Gastroesophageal sphincter (tissue), 4 donors: ENCODE measurements at places on chromosomes 4 and X. TPM values are rescaled to one million over a fixed set of nuclear protein-coding genes. Genes with fewer than 3 reads are reported as not detected.

Gene USP17L27
- total RNA-seq = not detected

Gene PABPC1L2B
- not detected for total RNA-seq

Gene GSX2
- total RNA-seq = not detected

Gene NKX3-2
- total RNA-seq = 1.6 TPM

Gene SSX2
- not detected for total RNA-seq

Gene SFRP2
- total RNA-seq = 22.3 TPM

Gene GPAT3
- total RNA-seq = 3.2 TPM

Gene NSUN7
- 2.1 TPM for total RNA-seq

Gene MAGEB10
- not detected for total RNA-seq

Gene KLHL13
- 19.6 TPM for total RNA-seq

Gene EXOC1L
- total RNA-seq = not detected

Gene DCAF4L1
- total RNA-seq = 0.13 TPM

Gene RAB9B
- 13.2 TPM for total RNA-seq

DNA sequence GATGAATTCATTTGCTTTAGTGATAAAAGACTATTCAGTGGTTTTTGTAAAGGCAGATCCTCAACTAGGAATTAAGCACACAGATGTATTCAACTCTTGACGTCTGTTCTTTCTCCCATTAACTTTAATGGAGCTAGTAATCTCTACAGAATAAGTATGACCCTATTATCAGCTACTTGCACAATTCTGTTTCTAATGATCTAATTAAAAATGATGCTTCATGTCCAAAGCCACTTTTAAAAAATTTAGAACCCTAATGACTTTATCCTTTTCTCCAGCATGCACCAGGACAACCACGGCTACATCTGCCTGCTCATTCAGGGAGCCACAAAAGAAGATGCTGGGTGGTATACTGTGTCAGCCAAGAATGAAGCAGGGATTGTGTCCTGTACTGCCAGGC lies 85.4 kb downstream of the CBR4 start:
- no peak for ATAC-seq

DNA sequence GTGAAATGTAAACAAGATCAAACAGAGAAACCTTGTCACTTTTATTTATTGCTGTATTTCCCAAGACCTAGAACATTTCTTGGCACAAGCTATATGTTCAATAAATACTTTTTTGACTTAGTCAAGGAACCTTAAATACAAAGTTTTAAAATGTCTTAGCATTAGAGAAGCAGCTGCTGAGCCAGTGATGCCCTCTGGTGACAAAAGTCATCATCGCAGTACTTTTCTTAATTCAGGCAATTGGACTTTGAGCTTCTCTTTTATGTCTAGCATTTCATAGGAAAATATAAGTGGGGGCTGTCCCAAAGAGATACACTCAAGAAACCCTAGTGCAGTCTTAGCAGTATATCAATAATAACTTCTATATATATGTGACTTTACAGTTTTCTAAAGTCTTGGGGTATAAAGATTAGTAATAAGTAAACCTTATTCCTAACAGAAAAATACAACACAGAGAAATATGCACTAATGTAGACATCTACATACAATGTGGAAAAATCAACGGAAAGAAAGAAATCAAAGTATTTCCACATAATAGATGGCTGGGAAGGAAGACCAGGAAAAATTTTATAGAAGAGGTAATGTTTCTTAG lies 118.4 kb downstream of the DTHD1 start:
- ATAC-seq = no peak

- ATAC-seq = no peak
Measured at GRCh38 chrX:29490606-29491005, 724.8 kb upstream of the MAGEB2 start.

- no peak for ATAC-seq
Measured at GRCh38 chr4:173001571-173001970, 167.0 kb upstream of the GALNT7 start.

- ATAC-seq = no peak
Measured at GRCh38 chr4:5469861-5470260, 238.5 kb downstream of the EVC2 start.

DNA sequence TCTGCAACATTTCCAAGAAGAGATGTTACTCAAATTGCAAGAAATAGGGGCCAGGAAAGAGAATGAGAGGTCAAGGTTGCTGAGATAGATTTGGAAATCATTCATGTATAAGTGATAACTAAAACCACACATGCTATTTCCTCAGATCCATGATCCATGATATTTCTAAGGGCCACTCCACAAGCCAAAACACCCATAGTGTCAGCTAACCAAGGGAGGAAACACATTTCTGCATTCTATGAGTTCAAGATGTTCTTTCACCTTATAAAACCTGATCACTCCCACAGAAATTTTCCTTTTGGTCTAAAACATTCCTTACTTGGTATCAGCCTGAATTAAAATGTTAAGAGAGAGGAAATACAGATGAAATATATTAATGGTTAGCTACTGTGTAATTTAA lies 47.2 kb downstream of the TBCK start:
- ATAC-seq = no peak

GRCh38 chr4:41081847-41082246 lies 132.5 kb downstream of the APBB2 start:
- ATAC-seq = no peak

GRCh38 chr4:29153642-29154041 lies 1566.5 kb upstream of the PCDH7 start:
- no peak for ATAC-seq

DNA sequence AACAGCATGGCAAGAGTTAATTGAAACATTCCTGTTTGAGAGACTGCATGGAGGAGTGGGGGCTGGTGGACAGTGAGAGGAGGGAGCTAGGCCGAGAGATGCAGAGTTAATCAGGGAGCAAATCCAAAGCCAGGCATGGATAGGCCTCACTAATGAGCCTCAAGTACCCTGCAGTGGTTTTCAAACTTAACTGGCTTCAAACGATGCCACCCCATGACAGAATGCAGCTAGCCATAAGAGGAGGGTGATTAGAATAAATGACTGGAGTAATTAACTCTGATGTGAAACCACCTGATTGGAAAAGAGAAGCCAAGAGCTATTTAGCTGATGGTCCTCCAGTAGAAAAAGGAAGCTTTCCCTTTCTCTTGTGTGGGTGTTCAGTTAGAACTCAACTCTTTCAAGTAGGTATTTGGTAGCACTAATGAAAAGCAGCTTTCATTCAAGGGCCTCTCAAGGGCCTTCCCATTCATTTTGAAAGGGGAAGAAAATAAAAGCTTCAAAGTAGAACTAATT lies 215.4 kb upstream of the MAB21L2 start:
- ATAC-seq = no peak

GRCh38 chr4:165450871-165451270 lies 72.1 kb downstream of the CPE start:
- ATAC-seq = no peak

DNA sequence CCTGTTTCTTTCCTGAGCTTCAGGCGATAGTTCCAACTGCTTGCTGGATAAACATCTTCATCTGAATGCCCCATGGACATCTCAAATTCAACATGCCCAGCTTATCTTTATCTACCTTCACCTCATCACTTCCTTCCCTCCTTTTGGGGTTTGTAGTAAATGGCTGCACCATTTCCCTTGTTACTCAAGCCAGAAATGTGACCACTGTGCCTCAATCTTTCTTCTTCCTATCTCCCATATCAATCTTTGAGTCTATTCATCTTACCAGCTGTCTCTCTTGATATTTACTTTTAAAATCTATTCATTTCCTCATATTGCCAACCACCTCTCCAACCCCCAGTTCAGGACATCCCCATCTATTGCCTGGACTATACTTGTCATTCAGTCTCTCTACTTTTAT lies 155.4 kb downstream of the PPA2 start:
- ATAC-seq = no peak

GRCh38 chr4:128255906-128256305 lies 31.7 kb downstream of the PGRMC2 start:
- ATAC-seq = no peak

- ATAC-seq = no peak
Measured at GRCh38 chr4:77817304-77818072, 1.7 kb downstream of the CNOT6L start.

DNA sequence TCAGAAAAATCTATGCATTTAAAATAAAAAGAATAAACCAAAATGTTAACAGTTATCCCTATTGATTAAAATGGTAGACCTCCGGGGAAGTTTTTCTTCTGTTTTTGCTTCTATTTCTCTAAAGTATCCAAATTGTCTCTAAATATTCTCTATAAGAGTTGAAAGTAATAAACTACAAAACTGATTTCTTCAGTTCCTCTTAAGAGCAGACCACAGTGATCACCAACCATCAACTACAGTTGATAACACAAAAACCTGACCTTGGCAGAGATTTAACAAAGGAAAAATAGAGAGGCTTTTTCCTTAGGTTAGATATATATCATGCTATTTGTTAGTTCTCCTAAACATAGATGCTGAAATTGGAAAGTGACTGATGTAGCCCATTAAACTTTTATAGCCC lies 27.3 kb downstream of the DDX60 start:
- no peak for ATAC-seq

DNA sequence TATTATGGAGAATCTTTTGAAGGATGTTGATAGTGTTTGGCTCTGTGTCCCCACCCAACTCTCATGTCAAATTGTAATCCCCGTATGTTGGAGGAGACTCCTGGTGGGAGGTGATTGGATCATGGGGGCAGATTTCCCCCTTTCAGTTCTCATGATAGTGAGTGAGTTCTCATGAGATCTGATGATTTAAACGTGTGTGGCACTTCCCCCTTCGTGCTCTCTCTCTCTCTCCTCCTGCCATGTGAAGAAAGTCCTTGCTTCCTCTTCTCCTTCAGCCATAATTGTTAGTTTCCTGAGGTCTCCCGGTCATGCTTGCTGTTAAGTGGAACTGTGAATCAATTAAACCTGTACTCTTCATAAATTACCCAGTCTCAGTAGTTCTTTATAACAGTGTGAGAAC lies 166.1 kb upstream of the NUDT6 start:
- ATAC-seq = no peak

DNA sequence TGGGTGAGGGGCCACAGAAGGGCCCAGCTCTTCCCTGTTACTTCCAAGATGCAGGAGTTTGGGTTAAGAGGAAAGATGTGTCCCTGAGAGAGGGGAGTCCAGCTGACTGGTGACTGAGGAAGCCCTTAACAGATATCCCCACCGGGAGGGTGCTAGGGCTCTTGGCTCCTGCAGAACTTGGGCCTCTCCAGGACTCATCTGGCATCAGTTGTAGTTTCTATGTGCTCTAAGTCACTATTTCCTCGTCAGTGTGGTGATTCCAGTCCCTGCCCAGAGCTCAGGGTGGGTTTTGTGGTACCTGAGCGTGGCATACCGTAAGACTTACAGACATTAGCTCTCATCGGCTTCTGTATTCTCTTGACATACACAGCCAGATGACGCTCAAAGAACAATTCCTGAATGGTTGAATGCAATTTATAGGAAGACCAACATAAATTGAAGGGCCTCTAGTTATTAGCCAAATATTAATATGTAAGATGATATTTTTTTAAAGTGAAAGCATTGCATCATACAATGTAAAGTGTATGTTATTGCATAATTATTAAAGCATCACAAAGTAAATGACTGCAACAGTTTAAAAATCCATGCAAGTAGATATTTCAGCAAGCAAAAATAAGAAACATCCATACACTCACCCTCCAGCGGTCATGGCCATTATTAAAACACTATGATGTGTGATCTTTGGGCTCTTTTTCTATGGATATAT lies 195.5 kb downstream of the PTTG2 start:
- no peak for ATAC-seq

- no peak for ATAC-seq
Measured at GRCh38 chr4:1991596-1992434, 17.0 kb downstream of the NELFA start.
